ENCODE measurements at places on chromosomes 11 and 22.

GRCh38 chr22:29087012-29087411, 14.2 kb downstream of the KREMEN1 start:
- no peak for DNase-seq

GRCh38 chr22:24327832-24328231, 57.2 kb downstream of the SPECC1L start:
- DNase-seq, result no peak

GRCh38 chr11:96193745-96194443, 149.1 kb downstream of the MAML2 start:
- no peak for DNase-seq

GRCh38 chr11:1772270-1773130, 8.8 kb upstream of the CTSD start:
- peak; percentile 26 for DNase-seq

GRCh38 chr11:10293423-10294289, at the start of gene SBF2:
Gene SBF2 (minus strand): TSS chr11:10294219. CDS start chr11:10294069, 150 bp downstream.
- peak; percentile 74 for DNase-seq

GRCh38 chr11:130992788-130993187, 76.5 kb upstream of the SNX19 start:
- DNase-seq, result no peak

GRCh38 chr22:17832665-17833064, 58.4 kb upstream of the BID start:
- DNase-seq, result no peak

DNA sequence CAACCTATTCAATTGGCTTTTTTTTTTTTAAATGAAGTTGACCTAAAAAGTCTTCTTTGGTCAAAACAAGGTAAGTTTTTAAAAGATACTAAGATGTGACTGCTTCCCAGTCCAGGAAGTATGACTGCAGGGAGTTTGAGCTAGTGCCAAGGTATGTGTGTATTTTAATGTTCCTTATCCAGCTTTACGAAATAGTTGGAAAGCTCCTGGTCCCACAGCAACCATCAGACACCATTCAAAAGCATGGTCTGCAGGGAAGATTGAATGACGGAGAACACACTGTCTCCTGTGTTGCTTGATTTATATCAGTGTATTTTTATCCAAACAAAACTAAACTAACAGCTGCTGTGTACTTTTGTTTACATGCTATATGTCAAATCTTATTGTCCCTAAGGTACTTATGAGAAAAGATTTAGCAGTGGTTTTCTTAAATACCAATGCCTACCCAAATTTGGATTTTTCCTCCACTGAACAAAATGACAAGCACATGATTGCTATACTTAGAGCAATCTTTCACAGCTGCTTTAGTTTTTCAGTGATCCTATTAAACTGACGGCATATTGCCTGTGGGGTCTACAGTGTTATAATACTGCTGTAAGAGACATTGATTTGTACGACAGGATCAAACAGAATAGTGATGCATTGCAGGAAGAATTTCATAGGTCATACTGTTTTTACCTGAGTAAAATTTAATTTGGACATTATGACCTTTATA, 122.9 kb downstream of the DCDC1 start:
- DNase-seq, result no peak

DNA sequence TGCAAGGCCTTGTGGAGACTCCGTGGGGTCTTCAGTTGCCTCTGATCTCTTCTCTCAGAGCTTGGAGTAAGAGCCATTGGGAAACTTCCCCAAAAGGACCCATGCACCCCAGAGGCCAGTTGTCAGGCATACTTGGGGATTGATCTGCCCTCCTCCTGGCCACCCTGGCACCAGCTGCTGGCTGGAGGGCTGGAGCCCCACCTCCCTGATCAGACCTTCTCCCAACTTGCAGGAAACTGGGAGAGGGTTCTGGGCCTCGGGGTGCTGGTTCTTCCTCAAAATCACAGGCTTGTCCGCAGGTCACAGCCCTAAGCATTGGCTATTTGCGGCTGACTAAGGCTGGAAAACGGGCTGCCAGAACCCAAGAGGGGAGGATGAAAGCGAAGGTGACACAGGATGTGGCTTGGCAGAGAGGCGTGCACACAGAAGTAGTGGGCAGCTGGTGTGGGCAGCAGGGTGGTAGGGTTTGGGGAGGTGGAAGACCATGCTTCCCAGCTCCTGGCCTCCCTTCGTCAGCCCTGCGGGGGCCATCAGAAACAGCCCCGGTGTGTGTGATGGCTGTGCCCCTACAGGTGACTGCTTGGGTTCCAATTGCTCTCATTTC, 1.3 kb upstream of the DGKZ start:
- DNase-seq, result no peak

- no peak for DNase-seq
Measured at GRCh38 chr11:85086504-85087284, 540.5 kb downstream of the DLG2 start.

DNA sequence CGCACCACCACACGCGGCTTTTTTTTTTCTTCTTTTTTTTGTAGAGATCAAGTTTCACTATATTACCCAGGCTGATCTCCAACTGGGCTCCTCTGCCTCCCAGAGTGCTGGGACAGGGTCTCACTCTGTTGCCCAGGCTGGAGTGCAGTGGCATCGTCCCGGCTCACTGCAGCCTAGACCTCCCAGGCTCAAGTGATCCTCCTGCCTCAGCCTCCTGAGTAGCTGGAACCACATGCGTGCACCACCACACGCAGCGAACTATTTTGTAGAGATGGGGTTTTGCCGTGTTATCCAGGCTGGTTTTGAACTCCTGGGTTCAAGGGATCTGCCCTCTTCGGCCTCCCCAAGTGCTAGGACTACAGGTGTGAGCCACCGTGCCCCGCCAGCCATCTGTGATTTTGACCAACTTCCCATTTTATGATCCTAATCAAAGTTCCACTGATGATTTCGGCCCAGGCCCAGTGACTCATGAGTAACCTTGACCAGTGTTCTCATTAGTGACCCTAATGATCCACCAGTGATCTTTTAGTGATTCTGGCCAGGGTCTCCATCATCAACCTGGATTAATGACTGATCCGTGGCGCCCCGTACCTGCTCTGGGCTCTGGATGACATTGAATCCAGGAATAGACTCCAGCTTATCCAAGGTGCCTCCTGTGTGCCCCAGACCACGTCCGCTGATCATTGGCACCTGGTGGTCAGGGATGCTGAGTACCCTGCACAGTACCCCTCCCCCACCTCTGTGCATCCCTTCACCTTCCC, 1.7 kb downstream of the TYMP start:
- no peak for DNase-seq

GRCh38 chr22:29901354-29901753, 18.4 kb downstream of the MTMR3 start:
- DNase-seq, result no peak

DNA sequence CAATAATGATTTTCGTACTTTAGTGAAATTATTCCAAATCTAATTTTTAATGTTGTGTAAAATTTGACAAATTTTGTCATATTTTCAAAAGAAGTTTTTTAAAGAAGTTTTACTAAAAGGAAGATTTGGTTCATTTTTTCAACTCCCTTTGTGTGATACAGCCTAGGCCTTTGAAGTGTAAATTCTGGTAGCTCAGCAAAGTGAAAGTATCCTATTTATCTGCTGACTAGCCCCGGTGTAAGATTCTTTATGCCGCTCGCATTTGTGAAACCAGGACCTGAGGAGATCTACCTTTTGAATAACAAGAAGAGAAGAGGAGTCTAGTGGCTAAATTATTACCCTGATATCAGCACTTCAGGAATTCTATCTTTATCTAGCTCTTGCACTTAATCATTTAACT, 177.4 kb downstream of the JRKL start:
- no peak for DNase-seq

- no peak for DNase-seq
Measured at GRCh38 chr11:35227576-35228327, 88.8 kb downstream of the CD44 start.

DNA sequence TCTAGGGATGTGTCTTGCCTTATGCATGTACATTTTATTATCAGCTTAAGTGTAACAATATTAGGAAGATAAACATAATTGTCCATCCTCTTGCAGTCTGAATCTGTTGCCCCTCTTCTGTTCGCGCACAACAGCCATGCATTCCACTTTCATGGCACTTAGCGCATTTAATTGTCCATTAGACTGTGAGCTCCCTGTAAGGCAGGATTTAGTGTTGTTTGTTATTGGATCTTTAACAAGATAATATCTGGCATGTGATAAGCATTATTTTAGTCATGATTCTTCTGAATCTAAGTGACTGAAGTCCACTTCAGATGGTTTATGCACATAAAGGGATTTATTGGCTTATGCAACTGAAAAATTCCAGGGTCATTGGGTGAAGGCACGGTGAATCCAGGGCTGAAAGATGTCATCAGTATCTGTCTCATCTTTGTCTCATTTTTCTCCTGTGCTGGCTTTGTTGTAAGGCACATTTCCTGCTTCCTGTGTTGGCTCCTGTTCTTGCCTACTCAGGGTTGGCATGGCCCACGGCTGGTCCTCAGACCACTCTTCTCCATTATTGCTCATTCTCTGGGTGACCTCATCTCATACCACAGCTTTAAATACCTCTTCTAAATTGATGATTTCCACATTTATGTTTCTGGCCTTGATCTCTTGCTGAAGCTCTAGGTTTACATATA, 37.6 kb downstream of the ATXN10 start:
- no peak for DNase-seq

Data from effector memory CD4-positive, alpha-beta T cell (primary cell).